Left renal cortex interstitium (tissue), 4 donors: ENCODE measurements at places on chromosomes 6 and 20. TPM values are rescaled to one million over a fixed set of nuclear protein-coding genes. Genes with fewer than 3 reads are reported as not detected.

Gene KHDRBS2
- polyA plus RNA-seq = 1.7 TPM

- no peak for DNase-seq
Observed at GRCh38 chr6:14722001-14722562, 523.8 kb upstream of the JARID2 start.

DNA sequence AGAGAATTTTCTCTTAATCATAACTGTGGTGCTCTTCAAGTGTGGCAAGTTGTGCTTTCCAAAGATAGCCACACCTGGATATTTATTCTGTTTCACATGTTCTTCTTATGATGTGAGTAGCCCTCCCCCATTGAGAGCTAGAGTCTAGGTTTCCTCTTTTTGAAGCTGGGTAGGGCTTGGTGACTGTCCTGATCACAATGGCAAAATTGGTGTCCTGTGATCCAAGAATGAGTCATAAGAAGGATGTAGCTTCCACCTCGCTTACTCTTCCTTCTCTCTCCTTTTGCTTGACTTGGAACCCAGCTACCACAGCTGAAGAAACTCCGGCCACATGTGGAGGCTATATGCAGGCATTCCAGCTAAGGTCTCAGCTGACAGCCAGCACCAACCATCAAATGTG lies 7.4 kb upstream of the IGF2R start:
- no peak for DNase-seq

DNA sequence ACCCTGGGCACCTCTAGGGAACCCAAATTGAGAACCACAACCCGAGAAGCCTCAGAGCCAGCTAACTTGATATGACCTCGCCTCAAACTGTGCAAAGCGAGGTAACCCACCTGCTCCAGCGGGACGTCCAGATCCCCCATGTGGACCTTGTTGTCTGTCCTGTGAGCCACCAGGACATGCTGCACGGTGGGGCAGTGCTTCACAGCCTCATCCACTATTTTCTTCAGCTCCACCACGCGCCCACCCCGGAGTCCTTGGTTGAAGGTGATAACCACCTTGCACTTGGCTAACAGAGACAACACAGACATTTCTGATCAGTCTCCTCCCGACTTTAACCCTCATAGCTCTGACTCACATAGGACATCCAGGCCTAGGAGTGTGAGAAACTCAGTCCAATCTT lies 30.8 kb upstream of the APMAP start:
- no peak for DNase-seq

DNA sequence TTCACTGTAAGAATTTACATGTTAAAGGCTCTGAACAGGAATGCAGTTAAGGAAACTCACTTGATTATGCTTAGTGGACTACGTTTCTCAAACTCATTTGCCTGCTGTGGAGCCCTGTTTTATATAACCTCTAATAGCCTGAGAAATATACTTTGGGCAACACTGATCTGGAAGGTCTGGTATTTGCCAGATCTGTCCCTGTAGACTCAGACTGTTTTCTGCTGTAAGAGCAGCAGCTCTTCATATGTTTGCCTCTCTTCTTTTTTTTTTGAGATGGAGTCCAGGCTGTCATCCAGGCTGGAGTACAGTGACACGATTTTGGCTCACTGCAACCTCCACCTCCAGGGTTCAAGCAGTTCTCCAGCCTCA lies 10.1 kb downstream of the TTPAL start:
- DNase-seq = no peak
